ENCODE measurements at places on chromosomes 5 and 9. TPM values are rescaled to one million over a fixed set of nuclear protein-coding genes. Genes with fewer than 3 reads are reported as not detected.
A peak's percentile ranks its signal among the peaks of the same experiment; 100 is the strongest.

The SHROOM1 gene
- 5.7 TPM for total RNA-seq

The NDUFS6 gene
- 128 TPM for total RNA-seq

The PCDHB4 gene
- total RNA-seq: 1.5 TPM

DNA sequence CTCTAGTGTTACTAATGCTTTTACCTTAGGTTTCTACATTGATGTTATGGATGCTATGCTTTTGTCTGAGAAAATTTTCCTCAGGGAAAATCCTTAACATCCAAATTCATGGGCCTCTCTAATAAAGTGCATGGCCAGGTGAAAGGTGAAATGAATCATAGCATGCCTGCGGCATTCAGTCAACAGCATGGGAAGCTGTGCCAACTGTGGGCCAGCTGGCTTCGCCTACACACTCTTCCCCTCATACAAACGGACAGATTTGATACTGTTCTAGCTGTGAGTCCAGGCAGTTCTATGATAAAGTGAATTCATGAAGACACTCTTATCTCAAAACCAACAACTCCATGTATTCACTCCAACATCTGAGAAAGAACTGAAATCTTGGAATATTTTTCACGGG lies 374.1 kb downstream of the PLK2 start:
- no peak for DNase-seq

GRCh38 chr5:112689155-112689909 lies 48.4 kb upstream of the APC start:
- no peak for DNase-seq

- no peak for DNase-seq
Measured at GRCh38 chr5:10352430-10353240, 860 bp upstream of the MARCHF6 start.

DNA sequence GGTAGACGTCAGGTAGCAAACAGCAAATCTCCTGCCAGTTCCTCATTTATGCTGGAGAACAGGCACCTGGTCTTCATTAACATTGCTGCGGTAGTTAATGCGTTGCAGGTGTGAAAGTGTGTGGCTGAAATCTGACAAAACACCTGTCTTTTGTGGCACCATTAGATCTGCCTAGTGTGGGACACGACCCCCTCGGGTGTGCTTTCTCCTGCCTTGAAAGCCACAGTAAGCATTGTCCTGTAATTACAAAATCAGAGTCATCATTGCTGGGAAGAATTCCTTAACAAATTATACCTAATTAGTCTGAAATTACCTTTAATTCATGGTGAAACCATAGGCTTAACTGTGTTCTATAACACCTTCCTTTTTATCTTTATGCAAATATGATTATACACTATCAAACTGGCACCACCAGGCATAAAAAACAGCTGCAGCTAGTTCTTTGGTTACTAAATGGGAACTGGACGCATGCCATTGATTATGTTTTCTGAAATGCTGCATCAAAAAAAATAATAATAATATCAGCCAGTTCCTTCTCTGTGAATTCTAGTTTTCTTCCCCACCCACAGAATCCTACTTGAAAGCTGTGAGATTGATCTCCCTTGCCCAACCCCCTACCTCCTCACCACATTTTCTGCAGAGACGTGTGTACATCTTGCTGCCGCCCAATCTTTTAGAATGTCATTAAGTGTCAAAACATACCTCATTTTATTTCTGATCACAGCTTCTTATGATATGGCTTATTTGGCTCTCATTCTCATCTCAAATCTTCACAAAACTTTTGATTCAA lies 374.0 kb downstream of the NFIB start:
- no peak for DNase-seq

DNA sequence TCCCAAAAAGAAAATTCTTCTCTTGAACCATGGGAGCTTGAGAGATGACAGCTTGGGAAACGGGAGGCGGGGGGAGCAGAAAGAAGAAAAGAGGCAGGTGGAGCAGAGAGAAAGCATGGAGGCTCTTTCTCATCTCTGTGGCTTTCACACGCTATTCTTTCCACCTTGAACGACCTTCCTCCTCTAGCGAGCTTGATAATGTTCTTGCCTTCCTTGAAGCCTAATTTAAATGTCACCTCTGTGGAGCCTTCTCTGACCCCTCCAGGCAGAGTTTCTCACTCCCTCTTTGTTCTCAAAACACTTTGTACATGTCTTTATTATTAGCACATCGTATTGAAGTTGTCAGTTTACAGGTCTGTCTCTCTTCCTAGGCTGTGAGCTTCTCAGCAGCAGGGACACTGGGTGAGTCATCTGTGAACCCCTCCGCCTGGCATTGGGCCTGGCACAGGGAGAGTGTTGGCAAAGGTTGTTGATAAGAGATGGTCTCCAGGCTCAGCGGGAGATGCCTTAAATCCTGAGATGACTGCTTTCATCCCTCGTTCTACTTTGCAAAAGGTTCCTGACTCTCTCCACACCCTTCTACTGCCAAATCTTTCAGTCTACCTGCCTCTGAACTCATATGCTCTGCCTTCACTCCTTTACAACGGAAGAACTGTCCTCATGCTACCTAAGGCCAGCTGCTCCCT lies 14.1 kb upstream of the STRBP start:
- DNase-seq: peak; percentile 80

DNA sequence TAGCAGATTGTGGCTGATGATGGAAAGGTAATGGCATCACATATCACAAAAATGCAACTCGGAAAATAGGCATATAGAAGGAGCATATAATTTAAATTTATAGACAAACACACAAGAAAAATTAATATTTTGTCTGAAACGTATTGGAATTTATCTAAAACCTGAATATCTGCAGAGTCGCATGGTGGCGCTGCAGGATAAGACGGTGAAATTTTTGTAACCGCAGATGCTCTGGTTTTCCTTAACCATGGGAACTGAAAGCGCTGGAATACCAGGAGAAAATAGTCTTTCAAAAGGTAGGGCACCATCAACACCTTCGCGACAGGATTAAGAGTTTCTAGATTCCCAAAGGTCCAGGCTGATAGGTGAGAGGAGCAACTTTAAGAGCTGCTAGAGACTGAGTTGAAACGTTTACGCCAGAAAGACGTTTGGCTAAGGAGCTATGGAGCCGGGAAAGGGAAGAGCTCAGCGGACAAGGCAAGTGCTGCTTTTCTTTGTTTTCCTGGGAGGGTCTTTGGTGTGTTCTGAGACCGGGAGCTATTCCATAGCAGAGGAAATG lies 11.0 kb upstream of the PCDHB15 start:
- no peak for DNase-seq
